ENCODE measurements at places on chromosomes 5 and 9.

DNA sequence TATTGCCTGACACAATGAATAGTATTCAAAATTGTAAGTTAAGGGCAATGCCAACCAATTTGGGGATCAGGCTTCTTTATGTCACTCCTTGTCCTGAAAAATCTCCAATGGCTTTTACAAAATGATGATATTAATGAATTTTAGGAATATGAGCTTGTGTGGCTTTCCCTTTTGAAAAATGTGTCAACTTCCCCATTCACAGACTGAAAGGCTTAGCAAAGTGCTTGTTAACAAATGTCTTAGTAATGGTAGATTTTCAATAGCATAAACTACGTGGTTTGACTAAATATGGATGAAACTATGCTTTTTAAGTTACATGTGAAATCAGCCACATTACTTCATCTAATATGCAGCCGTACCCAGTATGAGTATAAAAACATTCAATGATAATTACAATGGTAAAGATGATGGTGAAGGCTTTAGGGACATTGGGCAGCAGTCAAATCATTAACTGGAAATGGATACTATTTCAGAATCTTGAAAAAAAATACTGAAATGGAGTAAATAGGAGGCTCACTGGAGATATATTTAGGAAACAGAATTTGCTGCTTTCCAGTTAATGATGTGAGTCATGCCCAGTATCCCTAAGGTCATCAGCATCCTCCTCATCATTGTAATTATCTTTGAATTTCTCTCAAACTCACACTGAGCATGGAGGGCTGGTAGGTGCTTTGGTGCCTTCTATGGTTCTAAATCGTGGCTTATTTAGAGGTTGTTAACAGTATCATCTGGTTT is 113.3 kb upstream of the ZNF608 start:
- no peak for DNase-seq

DNA sequence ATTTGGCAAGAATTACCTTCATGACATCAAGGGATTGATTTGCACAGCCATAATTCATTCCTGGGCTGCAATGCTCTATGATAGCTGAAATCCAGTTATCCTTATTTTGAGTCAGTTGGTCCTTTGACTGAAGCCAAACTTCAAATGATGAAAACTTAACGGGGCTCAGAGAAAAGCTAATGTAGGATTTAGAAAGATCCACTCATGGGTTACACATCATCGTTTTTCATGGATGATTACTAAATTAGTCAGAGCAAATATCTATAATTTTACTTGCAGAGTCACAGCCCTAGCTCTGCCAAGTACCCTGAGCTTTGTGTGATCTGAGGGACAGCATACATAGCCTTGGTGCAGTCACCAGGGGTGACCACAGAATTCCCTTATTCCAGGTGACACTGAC is 27.3 kb upstream of the MUSK start:
- no peak for DNase-seq

DNA sequence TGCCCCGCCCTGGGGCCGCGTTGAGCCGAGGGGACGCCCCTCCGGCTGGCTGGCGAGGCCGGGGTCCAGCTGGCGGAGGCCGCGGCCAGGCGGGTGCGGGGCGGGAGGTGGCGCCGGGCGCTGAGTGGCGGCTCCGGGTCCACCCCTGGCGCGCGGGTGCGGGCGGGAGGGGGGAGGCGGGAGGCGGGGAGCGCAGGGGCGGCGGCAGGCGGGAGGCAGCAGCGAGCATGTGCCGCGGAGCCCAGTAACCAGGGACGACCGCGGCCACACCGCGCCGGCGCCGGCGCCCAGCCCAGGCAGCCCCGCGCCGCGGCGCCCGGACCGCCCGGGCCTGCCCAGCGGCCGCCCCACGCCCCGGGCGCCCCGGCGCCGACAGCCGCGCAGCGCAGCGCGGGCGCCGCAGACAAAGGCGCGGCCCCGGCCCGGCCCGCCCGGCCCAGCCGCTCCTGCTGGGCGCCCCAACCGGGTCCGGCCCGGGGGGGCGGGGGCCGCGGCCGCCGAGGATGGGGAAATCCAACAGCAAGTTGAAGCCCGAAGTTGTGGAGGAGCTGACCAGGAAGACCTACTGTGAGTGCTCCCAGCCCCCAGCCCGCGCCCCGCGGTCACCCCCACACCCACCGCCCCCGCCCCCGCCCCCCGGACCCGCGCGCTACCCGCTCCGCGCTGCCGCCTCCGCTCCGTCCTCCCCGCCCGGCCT is at the start of gene NCS1:
Gene NCS1, plus strand, starts transcription at position 244 of the 697 bp plus-strand sequence. Its CDS starts 260 bp downstream, at position 504.
- DNase-seq, result peak; percentile 60

GRCh38 chr5:176879663-176880361 is 19.3 kb downstream of the HK3 start:
- DNase-seq, result no peak

GRCh38 chr9:116417464-116417863 is 263.9 kb downstream of the PAPPA start:
- DNase-seq, result no peak

DNA sequence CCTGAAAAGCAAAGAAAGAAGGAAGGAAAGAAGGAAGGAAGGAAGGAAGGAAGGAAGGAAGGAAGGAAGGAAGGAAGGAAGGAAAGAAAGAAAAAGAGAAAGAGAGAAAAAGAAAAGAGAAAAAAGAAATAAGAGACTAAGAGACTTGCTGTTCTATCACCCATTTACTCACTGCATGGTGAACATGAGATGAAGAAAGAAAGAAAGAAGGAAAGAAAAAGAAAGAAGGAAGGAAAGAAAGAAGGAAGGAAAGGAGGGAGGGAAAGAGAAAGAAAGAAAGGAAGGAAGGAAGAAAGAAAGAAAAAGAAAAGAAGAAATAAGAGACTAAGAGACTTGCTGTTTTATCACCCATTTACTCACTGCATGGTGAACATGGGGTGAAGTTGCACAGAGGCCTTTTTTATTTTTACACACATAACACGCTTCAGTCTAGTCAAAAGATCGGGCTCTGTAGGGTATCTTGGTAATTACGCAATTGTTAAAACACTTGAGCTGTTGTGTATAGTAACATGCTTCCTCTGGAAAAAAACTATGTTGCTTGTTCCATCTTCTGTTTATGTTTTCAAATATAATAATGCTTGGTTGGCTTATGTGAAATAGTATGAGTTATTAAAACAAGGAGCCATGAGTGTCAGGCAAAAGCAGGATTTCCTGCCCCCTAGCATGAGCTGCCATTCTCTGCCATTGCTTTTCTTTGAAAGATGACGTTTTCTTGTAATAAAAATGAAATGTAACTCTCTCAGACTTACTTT is 119.3 kb upstream of the ZNF608 start:
- no peak for DNase-seq

DNA sequence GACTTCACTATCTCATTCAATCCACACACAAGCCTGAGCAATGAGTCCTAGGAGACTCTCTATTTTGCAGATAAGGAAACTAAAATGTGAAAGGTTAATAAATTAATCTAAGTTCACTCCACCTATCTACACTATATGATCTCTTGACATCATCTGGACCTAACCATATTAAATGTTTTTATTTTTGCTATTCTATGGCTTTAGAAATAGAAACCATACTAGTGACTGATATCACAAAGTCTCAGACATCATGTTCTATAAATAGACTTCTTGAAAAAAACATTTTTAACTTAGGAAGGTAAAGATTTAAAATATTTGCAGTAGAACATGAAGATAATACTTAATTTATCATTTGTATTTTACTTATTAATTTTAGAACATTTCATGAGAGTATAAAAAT is 9.4 kb upstream of the ADGRV1 start:
- no peak for DNase-seq

DNA sequence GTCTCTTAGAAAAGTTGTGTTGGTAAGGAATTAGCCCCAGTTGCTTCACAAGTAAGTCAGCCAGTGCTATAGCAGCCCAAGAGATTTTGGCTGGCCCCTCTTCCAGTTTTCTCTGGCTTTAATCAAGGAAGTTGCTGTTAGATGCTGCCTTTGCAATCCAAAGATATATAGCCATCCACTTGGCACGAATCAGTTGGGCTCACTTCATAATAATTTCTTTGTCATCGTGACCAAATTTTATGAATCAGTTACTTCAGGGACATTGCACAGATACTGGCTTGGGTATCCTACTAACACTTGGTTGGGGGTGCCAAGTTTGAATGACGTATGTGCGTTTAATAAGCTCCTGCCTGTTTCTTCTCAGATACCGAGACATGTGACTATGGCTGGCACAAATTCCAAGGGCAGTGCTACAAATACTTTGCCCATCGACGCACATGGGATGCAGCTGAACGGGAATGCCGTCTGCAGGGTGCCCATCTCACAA is 81.5 kb downstream of the VCAN start:
- DNase-seq, result no peak

GRCh38 chr5:136016945-136017530 is 11.8 kb upstream of the TGFBI start:
- no peak for DNase-seq

DNA sequence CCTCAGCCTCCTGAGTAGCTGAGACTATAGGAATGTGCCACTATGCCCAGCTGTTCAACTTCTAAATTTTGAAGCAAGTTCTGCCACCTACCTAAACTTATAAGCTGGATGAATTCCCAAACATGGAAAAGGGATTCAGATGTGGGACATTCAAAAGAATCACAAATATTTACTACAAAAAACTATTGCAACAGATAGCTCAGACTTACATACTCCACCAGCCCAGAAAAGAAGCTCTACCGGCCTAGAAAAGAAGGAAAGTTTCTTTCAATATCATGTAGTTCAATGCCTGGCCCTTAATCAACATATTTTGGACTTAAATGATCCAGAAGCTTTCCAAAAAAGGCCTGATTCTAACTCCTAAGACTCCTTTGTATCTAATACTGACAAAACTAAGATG is 23.8 kb downstream of the SH3RF2 start:
- DNase-seq, result no peak

GRCh38 chr5:136242136-136242535 is 49.2 kb upstream of the SMIM32 start:
- DNase-seq, result no peak

- DNase-seq, result no peak
These were observed 2.3 kb downstream of the SNX24 start for GRCh38 chr5:122847687-122848081.

DNA sequence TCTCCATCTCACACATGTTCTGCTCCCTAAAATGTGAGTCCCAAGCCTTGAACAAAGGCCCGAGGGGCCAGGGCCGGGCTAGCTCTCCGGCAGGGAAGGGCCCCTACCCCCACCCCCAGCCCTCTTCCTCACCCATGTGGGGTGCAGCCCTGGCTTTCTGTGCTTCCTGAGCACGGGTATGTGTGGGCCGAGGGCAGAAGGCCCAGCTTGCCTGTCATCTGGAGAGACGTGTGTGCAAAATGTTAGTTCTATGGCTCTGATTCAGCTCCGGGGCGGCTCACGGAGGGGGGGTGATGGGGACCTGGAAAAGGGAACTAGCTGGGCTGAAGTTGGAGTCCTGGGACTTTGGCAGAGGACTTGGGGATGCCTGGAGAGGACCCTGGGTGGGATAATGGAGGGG is 90.3 kb upstream of the ARAP3 start:
- DNase-seq, result no peak

DNA sequence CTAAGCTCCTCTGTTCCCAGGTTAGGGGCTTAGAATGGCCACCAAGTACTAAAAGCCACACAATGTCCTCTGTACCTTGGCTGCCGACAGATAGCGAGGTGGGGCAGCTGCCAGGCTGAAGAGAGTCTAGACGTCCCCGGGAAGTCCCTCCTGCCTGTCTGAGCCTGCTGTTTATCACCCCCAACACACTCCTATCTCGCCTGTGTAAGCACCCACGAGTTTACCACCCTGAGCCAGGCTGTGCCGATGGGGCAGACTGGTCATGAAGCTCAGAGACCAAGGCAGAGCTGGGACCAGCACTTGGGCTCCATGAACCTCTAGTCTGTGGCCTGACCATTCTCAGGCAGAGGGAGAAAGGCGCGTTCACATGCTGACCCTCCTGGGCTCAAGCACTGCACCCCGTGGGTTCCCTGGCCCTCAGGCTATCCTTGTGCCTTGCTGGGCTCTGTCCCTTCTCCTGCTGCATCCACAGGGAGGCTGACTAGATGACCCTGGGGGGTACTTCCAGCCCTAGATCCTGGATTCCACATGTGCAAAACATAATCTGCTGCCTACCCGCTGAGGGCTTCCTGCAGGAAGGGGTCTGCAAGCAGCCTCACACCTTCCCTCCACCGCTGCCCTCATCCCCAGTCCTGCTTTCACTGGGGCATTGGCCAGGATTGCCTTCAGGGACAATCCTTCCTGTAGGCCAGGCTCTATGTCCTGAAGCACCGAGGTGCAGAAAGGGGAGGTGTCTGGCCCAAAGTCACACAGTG is 18.6 kb upstream of the SLC25A51 start:
- no peak for DNase-seq

DNA sequence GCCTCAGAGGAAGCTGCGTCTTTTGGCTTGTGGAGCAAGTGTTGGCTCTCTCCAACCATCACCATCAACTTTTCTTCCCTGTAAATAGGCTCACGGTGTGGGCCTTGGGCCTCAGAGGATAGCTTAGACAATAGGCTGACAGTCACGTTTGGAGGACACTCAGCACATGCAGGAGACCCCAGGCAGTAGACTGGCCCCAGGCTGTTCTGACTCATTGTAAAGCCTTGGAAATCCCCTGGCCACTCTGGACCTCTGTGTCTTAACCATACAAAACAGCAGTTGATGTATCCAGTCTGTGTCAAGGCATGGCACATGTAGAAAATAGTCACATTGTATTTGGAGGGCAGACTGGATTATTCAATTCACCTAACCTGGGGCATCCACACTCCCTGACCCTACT is 18.6 kb downstream of the CD74 start:
- no peak for DNase-seq

GRCh38 chr5:90344689-90345088 is 64.9 kb downstream of the CETN3 start:
- no peak for DNase-seq

- no peak for DNase-seq
These were observed 368 bp downstream of the SH3TC2 start for GRCh38 chr5:149062371-149063016.

DNA sequence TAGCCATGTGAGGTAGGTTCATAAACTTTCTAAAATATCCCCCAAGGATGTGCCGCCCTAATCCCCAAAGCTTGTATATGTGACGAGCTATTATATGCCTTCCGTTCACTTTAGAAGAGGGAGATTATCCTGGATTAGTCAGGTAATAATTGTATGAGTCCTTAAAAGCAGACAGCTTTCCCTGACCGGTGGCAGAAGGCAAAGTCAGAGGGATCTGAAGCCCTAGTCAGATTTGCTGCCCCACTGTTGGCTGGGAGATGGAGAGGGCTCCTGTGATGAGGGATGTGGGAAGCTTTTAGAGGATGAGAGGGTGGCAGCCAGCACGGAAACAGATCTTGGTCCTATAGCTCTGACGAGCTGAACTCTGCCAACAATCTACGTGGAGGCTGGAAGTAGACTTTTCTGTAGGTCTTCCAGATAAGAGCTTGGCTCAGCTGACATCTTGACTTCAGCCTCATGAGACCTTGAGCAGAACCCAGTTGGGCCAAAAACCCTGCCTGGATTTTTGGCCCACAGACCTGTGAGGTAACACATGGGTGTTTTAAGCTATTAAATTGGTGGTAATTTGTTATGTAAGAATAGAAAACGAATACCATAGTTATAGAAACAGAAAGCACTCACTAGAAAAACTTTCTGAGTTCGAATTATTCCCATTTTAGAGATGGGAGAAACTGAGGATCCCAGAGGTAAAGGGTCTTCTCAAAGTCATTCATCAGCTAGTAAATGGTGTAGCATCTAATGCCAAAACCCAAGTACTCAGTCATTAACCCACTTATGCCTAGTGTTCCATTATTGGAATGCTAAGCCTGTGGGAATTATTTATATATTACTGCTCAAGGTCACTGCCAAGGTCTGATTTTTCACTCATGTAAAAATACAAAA is 48.9 kb downstream of the SH3PXD2B start:
- no peak for DNase-seq

- no peak for DNase-seq
These were observed 7.2 kb downstream of the SLC2A6 start for GRCh38 chr9:133471551-133472276.
